ENCODE measurements at places on chromosomes 12 and 14. TPM values are rescaled to one million over a fixed set of nuclear protein-coding genes. Genes with fewer than 3 reads are reported as not detected.

DNA sequence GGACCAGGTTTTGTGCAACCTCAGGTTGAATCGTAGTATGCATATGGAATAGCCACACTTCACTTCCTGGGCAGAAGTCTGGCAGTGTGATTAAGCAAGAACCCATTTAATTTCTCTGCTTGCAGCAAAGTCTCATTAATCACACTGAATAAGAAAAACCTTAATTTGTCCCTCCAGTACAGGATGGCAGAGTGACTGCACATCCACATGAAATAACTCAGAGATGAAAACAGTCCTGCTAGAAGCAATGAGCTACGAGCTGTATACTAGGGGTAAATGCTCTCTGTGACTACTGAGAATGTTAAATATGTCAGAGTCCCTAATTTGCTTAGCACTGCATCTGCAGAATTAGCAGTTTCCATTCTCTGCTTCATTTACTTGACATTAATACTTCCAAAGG lies 88.9 kb downstream of the ACSS3 start:
- no peak for DNase-seq

DNA sequence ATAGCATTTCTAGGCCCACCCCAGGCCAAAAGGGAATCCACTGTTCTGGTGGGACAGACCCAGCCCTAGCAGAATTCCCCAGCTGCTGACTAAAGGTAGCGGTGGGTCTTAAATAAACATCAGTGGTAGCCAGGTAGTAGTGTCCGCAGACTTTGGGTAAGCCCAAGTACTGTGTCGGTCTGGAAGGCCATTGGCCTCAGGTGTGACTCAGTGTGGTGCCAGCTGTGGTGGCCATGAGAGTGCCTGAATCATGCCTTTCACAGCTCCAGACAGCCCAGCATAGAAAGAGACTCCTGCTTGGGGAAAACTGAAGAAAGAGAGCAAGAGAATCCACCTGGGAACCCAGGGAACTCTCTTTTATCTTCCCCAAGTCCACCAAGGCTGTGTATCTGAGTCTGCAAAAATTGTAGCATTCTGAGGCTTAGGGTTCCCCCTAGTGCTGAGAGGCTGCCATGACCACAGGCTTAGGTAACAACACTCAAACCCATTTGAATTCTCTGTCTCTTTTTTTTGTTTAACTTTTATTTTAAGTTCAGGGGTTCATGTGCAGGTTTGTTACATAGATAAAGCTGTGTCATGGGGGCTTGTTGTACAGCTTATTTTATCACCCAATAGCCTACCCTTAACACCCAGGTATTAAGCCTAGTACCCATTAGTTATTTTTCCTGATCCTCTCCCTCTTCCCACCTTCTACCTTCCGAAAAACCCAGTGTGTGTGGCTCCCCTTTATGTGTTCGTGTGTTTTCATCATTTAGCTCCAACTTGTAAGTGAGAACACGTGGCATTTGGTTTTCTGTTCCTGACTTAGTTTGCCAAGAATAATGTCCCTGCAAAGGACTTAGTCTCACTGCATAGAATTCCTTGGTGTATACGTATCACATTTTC lies 16.7 kb upstream of the CD163L1 start:
- peak; percentile 60 for DNase-seq

DNA sequence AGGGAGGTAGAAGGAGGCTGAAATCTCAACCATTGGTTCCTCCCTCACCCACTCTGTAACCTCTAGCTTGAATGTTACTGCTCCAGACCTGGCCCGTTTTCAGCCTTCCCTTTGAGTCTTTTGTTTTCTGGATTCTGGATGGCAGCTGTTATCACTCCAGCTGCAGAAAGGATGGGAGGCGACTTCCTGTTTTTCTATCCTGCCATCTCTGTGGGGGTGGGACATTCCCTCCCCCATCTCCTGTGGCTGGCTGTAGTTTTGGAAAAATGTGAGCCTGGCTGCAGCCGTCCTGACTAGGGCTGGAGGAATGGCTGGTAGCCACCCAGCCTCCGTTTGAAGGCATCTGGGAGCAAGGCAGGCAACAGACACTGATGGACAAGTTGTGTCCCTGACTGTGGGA lies 2.9 kb upstream of the PPFIBP1 start:
- DNase-seq: no peak

DNA sequence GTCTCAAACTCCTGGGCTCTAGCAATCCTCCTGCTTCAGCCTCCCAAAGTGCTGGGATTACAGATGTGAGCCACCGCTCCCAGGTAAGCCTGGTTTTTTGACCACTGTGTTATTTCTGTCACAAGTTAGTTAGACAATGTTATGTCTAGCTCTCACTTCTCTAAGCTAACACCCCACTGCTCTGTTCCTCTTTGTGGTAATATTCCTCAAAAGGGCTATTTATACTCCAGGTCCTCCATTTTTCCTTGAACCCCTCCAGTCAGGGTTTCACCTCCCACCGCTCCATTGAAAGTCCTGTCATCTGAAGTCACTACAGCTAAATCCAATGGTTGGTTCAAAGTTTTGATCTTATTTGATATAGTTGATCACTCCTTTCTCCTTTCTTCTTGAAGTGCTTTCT lies 5.1 kb downstream of the IRAK3 start:
- no peak for DNase-seq

GRCh38 chr14:61620130-61620946 lies 75.0 kb upstream of the HIF1A start:
- DNase-seq: no peak

DNA sequence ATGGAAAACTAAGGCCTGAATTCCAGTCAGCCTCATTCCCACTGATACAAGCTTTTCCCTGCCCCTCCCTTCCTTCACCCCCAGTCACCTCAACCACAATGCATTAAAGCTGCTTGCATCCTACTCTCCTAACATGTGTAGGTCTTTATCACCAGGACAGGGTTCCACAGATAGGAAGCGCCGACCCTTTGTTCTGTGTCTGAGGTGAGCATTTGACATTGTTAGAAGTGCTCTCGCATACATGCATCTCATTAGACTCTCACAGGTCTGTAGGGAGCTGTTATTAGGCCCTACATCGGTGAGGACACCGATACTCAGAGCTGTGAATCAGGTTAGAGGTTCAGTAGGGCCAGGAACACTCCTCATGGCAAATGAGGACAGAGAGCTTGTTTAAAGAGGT lies 13.2 kb upstream of the EDDM3A start:
- no peak for DNase-seq

DNA sequence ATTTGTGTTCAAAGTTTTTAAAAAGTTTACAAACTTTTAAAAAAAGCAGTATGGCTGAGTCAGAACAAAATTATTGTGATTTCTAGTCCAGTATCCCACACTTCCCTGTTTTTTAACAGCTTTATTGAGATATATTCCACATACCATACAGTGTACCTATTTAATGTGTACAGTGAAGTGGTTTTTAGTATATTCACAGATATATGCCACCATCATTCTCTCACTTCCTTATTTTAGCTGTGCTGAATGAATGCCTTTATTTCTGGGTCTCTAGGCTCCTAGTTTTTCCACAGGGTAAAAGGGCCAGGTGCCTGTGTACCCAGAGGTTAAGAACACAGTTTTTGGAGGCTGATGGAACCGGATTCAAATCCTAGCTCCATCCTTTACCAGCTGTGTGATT lies 58.9 kb upstream of the SRSF5 start:
- DNase-seq: no peak

- no peak for DNase-seq
These were observed 68.6 kb downstream of the EP400 start for GRCh38 chr12:132018193-132018916.

GRCh38 chr12:49369411-49370145 lies 2.3 kb downstream of the SPATS2 start:
- peak; percentile 5 for DNase-seq

GRCh38 chr12:65616022-65616421 lies 208.3 kb upstream of the HMGA2 start:
- no peak for DNase-seq

GRCh38 chr12:19398376-19399363 lies 40.6 kb upstream of the AEBP2 start:
- no peak for DNase-seq

GRCh38 chr12:124401704-124402221 lies 106.9 kb downstream of the RFLNA start:
- no peak for DNase-seq

DNA sequence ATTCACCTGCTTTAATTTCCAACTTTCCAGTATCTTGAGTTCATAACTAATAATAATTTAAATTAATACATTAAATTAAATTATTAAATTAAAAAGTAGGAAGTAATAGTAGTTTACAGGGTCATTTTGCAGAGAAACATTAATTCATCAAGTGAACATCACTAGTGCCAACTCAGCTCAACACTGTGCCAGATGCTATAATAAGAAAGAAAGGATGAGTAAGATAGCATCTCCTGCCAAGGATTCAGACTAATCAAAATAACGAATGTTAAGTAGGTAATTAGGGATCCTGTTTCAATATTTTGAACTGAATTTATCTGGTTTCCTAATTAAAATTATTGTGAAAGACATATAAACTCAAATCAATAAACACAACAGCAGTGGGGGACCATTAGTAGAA lies 596.7 kb downstream of the SLC6A15 start:
- no peak for DNase-seq

DNA sequence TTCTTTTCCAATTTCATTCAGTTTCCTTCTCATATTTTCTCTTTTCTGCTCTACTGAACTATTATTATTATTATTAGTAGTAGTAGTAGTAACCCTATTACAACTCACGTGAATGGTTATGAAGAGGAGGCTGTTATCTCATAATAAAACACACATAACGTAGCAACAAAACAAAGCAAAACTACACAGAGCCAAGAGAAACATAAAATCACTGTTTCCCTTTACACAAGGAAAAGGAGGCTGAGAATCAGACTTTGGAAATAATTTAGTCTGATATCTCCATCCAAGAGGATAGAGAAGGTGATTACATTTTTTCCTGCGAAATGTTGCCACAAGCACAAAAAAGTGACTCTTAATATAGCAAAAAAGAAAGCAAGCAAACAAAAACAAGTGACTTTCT lies 975.8 kb upstream of the FLRT2 start:
- no peak for DNase-seq

DNA sequence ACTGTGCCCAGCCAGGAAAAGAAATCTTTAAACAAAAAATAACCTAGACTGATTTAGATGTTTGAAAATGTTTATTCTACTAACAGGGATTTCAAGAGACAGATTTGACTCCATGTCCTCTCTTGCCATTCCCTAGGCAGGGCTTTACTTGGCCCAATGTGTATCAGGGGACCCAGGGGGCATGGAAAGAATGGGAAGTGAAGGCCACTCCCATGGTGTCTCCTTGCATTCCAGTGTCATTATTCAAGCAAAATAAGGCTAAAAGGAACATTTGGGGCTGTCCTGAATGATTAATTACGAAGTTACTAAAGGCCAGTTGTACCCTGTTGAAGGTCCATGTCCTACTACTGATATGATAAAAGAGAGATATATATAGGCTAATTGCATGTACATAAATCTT lies 151.9 kb upstream of the ATF7IP start:
- no peak for DNase-seq

DNA sequence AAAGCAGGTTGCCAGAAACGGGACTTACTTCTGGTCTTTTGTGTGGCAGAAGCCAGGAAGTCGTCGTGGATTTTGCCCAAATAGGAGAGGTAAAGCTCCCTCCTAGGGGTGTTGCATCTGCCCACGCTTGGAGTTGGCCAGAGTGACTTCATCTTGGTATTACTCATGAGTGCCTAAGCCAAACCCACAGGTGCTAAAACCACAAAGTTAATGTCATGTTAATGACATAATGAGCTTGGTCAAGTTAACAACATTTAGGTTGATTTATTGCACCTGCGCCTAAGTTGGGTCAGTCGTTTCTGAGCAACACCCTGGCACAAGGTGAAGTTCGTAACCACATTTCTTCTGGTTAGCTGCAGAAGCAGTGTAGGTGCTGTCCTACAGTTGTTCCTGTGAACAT lies 225.2 kb downstream of the FUT8 start:
- DNase-seq: no peak

DNA sequence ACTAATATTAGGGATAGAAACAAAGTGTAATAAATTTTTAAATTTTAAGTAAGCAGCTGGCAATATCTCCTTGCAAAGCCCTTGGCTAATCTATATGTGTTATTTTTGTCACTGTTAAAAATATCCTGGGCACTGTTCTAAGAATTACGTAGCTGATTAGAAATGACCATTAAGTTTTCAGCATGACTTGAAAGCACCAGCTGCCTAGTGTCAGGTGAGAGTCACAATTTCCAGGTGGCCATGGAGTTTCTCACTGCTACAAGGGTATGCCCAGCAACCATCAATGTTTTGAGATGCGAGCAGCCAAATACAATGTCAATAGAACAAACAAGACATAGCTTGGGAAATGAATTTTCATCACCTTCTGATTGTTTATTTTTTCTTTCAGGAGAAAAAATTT lies 23.3 kb upstream of the GYS2 start:
- no peak for DNase-seq

ACOT6 gene
- 0.39 TPM for total RNA-seq

RNASE7 gene
- not detected for total RNA-seq

IL31 gene
- not detected for total RNA-seq

DDX47 gene
- total RNA-seq: 39.4 TPM

GALNT9 gene
- total RNA-seq: not detected

Data from tibial nerve (tissue), 4 donors.